Fibroblast of the conjunctiva (primary cell): ENCODE measurements at places on chromosomes 1 and 21.

- no peak for DNase-seq
These were observed 123.4 kb downstream of the RIPK4 start for GRCh38 chr21:41643246-41643966.

DNA sequence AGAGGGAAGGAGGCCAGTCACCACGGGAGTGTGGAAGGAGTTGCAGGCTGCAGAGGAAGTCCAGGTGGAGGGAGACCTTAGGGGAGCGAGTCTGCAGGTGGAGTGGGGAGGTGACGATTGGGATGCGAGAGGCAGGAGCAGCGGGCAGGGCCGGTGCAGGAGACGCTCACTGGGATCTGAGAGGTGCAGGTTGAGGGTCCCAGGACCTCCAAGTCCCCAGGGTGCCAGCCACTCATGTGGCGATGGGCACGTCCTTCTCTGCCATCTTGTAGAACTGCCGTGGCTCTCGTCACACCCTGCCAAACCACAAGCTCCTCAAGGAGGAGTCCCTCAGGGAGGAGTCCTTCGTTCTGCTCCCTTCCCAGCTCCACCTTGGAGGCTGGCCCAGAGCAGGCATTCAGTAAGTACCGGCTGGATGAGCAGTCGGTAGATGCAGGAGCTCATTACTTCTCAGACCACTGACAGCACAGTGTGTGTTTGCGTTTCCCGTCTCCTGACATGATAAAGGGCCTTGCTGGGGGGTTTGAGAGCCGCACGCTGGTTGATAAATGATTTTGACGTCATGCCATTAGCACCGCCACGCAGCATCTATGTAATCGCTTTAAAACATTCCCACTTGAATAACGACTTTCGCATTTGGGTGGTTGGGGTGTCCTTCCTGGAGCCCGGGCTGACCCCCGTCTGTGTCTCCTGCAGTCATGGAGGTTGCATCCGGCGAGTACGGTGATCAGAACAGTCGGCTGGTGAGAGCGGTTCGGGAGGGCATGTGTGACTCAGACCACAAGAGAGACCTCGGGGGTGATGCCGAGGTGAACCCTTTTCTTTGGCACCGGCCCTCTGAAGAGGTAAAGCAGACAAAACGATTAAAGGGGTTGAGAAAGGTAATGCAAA is 27.8 kb downstream of the TFF3 start:
- no peak for DNase-seq

- DNase-seq, result no peak
These were observed 83.4 kb upstream of the PLPPR4 start for GRCh38 chr1:99180915-99181314.

GRCh38 chr21:37525810-37526209 is 159.2 kb downstream of the DYRK1A start:
- no peak for DNase-seq

- no peak for DNase-seq
These were observed 31.4 kb upstream of the CBR3 start for GRCh38 chr21:36103434-36103833.
